NCI-H1092 (cell line): ENCODE measurements at places on chromosomes 13 and 19.

DNA sequence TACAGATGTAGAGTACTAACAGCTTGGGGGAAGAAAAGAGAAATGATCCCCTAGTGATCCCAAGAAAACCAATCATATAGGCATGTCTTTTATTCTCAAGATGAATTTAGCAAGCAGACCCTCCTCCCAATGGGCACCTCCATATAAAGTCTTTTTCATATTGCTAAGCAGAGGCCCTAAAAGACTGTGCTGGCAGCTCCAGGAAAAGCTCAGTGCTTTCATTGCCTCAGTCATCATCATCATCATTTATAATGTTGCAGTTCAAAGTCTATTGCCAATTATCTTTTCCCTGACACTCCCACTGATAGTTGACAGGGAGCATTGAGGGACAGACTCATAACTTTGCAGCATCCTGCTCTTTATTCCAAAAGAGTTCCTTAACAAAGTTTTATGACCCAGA lies 13.0 kb downstream of the GPR183 start:
- DNase-seq: no peak

DNA sequence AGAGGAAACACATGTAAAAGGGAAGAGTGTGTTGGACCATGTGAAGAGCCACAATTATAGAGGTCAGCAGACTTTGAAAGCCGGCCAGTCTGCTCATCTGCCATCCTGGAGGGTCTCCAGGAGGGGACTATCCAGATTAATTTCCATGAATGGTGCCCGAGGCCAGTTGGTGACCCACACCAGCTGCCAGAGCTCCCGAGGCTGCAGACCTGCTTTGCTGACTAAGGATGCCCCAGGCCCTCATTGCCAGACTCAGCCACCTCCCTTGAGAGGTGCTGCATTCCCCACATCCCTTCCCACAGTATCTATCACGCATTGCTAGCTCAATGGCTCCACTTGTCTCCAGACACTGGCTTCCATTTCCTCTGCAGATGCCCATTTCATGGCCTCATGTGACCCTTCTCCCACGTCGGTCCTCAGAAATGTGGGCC lies 110.3 kb downstream of the NALCN start:
- no peak for DNase-seq

DNA sequence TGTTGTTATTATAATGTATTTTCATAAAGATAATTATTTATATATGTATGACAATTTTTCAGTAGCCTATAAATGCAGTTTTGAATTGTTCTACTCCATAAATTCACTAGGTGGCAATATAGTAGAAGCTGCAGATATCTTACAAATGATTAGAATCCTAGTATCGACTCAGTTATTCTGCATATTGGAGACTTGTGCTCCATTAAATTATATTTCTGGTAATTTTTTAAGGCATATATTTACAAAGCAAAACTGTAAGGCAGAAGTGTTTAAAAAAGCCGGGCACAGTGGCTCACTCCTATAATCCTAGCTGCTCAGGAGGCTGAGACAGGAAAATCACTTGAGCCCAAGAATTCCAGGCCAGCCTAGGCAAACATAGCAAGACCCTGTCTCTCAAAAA lies 58.7 kb downstream of the DPY19L3 start:
- DNase-seq: no peak

GRCh38 chr13:49503951-49504350 lies 8.2 kb downstream of the PHF11 start:
- DNase-seq: no peak

DNA sequence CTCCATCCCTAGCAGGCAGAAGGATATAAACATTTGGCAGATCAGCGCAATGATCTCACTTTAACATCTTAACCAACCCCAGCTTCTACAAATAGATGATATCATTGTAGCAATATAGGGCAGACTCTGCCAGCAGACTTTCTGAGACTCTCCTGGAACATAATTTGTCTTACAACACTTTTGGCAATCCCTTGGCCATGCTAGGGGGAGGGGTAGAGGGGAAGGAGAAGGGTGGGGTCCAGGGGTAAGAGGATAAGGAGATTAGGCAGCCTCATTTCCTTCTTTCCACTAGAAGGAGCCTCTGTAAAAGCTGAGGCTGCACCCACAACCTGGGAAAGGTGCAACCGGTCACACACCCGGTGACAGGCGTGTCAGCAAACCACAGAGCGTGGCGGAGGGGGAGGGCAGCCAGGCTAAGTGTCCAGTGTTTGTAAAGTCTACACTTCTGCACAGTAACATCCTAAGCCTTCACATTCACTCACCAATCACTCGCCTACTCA lies 8.7 kb upstream of the UBAC2 start:
- no peak for DNase-seq

- DNase-seq: no peak
Measured at GRCh38 chr19:40147693-40148347, 43.4 kb upstream of the MAP3K10 start.

DNA sequence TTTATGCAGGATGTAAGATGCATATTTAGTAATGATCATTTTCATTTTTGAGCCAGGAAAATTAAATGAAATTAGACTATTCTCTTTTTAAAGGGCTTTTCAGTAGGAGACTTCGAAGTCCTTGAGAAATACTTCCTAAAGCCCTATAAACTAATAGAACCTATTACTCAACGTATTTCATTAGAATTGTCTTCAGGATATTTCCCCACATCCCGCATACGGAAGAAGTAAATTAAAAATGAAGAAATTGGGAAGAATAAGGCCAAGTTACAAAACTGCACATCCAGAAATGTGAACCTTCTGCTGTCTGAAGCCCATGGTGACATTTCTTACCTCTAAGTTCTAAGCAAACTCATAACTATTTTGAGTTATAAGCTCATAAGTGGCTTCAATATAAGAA lies 66.5 kb downstream of the RXFP2 start:
- no peak for DNase-seq

DNA sequence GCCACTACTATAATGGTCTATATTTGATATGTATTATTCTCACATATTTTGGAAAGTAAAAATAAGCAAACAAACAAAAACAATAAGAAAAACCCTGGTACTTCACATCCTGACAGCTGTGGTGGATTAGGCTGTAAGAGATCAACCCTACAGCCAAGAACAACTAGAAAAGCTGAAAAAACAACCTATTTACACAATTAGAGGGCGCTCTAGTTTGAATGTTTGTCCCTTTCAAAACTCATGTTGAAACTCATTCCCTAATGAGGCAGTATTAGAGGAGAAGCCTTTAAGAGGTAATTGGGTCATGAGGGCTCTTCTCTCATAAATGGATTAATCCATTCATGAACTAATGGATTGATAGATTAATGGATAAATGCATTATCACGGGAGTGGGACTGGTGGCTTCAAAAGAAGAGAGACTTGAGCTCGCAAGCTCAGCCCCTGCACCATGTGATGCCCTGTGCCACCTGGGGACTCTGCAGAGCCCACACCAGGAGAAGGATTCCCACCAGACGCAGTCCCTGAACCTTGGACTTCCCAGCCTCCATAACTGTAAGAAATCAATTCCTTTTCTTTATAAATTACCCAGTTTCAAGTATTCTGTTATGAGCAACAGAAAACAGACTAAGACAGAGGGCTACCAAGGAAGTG lies 733.9 kb upstream of the ARGLU1 start:
- DNase-seq: no peak

DNA sequence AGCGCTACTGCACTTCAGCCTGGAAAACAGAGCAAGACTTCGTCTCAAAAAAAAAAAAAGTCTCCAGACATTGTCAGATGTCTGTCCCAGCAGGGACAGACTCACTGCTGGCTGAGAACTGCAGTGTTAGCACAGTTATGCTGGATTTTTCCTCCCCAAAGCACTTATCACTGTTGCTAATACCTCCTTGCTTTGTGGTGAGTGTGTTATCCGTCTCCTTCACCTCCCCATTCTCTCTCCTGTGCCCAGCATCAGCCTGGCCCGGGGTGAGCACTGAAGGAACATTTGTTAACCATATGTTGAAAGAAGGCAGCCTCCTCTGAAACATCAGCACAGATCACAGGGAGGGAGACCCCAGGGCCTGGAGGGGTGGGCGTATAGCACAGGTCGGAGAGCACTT lies 11.3 kb downstream of the MYO9B start:
- DNase-seq: no peak

DNA sequence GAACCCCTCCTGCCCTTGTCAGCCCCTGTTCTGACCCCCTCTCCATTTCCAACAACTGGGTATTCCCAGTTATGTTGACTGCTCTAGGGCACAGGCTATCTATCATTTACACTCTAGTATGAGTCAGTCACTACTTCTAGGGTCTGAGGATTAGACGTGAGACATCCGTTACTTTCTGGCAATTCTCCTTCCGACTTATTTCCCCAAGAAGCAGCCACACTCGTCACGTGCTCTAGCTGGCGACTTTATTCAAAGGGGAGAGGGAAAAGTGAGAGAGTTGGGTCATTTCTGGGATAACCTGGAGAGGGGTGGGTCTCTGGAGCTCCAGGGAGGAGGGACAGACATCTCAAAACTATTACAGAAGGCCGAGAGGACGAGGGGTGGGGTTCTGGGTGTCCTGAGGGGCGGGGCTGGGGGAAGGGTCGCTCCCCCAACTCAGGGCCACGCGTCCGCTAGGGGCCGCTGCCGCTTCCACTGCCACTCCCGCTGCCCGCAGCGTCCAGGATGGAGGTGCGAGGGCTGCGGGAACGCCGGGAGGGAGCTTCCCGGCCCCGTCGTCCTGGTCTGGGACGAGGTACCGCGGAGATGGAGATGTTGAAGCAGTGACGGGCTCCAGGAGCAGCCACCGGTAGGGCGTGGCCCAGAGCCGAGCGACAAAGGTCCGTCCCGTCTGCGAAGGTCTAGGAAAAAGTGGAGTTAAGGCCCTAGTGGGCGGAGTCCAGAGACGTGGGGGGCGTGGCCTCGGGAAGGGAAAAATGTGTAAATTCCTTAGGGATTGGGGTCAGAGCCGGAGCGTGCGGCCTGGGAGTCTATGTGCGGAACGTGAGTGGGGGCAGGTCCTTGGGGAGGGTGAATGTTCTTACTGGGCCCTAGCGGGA lies 8.9 kb downstream of the RTBDN start:
- DNase-seq: peak; percentile 14

DNA sequence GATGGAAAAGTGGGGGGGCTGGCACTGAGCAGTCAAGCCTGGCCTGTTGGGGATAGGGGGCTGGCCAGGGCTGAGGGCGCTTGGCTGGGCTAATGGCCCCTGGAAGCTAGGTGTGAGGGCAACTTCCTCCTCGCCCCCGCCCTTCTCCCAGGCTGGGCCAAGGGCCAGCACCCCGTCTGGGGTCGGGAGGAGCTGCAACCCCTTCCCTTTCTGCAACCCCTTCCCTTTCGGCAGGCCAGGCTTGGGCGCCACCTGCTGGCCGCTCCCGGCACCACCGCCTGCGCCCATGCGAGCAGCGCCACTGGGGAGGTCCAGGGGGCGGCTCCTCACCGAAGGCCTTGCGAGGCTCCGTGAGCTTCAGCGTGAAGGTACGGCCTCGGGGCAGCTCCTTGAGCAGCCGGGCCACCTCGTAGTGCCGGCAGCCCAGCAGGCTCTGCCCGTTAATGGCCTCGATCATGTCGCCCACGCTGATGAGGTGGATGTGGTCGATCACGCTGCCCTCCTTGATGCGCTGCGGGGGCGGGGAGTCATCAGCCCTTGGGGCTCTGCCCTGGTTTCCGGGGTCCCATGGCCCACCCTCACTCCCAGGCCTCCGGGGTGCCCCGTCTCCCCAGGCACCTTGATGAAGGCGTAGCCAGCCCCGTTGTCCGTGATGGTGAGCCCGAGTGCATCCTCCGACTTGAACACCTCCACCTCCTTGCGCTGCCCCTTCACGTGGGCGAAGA lies 5.0 kb upstream of the PTGER1 start:
- no peak for DNase-seq

DNA sequence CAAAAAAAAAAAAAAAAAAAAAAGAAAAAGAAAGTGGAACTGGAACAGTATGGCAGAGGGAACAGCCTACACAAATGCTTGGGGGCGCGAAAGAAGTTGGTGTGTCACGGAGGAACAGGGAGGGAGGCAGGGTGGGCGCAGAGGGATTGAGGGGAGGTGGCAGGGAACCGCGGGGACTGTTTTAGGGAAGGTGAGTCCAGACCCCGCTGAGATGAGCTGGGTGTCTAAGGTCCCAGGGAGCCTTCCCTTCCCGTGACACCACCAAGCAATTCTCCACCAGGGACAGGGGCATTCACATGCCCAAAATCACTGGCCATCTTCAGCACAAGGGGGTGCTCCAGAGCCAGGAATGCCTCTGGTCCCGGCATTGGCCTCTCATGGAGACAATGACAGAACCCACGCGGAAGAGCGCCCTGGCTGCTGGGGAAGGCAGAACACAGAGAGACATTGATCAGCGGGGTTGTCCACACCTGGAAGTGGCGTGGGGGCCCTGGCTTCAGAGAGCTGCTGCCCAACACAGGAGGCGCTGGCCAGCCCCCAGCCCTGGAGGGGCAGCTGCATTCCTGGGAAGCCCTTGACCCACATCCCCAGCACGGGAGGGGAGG lies 6.9 kb downstream of the PEAK3 start:
- DNase-seq: peak; percentile 29

DNA sequence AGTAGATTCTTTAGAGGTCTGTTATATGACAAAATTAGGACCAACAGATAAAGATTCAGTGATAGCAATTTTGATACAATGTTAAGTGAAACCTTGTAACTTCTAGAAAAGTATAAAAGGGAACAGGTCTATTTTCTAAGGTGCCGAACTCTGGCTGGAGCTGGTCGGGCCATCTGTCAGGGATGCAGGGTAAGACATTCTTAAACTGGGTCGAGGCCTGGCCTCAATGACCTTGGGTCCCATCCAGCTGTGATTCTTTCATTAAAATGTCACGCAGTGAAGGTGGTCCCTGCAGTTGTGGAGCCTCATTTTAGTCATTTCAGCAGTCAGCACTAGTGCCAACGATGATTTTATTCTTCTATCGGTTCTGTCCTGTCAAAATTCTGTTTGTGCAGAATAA lies 271.9 kb upstream of the SPRY2 start:
- no peak for DNase-seq

GRCh38 chr13:32589471-32589870 lies 3.2 kb downstream of the PDS5B start:
- no peak for DNase-seq

- no peak for DNase-seq
Measured at GRCh38 chr19:52099497-52100138, 4.1 kb upstream of the ZNF841 start.
